Cerebellum (tissue), 4 donors: ENCODE measurements at places on chromosomes 13 and 19. TPM values are rescaled to one million over a fixed set of nuclear protein-coding genes. Genes with fewer than 3 reads are reported as not detected.
A peak's percentile ranks its signal among the peaks of the same experiment; 100 is the strongest.

Gene ZNF878
- 0.36 TPM for total RNA-seq

GRCh38 chr13:50527612-50528509 is 315.6 kb downstream of the DLEU7 start:
- no peak for DNase-seq

GRCh38 chr19:30733826-30734550 is 361.8 kb downstream of the ZNF536 start:
- peak; percentile 17 for DNase-seq

Gene ZNF285
- 21.1 TPM for total RNA-seq

Gene SRRM5
- total RNA-seq, result 0.09 TPM
